ENCODE measurements at places on chromosomes 13 and 19.

- peak; percentile 72 for DNase-seq
Measured at GRCh38 chr19:32041681-32042292, 303.6 kb upstream of the ZNF507 start.

GRCh38 chr19:54465426-54466109 lies 2.0 kb upstream of the LENG9 start:
- DNase-seq = peak; percentile 37

- peak; percentile 68 for DNase-seq
Measured at GRCh38 chr19:11963566-11964355, 1.1 kb upstream of the ZNF763 start.

GRCh38 chr19:10460714-10461046 lies 40.3 kb downstream of the PDE4A start:
- DNase-seq = no peak

Data from right kidney (tissue), 9 donors.